Activated CD8-positive, alpha-beta memory T cell treated with anti-CD3 and anti-CD28 coated beads for 1 hour (primary cell): ENCODE measurements at places on chromosomes 5 and 9.

- DNase-seq: no peak
These were observed 194.4 kb upstream of the PTGER4 start for GRCh38 chr5:40485021-40485998.

DNA sequence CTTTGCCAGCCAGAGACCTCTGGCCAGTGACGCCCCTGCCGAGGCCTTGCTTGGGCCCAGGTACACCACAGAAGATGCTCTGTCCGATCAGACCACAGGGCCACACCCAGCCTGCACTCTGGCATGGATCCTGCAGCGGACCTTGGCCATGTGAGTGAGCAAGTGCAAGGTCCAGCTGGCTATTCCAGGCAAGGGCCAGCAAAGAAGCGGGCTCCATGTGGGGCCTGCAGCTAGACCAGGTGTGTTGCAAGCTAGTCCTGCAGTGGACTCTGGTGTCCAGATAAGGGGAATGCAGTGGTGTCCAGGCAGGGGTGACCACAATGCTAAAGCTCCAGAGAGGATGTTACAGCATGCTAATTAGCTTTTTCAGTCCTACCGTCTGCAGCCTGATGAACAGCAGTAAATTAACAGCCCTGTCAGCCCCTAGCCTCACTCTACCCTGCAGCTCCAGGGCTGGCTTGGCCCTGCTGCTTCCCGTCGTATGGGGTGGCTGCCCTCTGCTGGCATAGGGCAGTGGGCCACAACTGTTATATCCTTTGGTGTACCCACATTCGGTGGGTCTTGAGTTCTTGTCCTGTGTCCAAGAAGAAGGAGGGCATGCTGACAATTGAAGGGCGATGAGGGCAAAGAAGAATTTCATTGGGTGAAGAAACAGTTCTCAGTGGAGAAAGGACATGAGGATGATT, 284.5 kb upstream of the POU5F2 start:
- DNase-seq: no peak

DNA sequence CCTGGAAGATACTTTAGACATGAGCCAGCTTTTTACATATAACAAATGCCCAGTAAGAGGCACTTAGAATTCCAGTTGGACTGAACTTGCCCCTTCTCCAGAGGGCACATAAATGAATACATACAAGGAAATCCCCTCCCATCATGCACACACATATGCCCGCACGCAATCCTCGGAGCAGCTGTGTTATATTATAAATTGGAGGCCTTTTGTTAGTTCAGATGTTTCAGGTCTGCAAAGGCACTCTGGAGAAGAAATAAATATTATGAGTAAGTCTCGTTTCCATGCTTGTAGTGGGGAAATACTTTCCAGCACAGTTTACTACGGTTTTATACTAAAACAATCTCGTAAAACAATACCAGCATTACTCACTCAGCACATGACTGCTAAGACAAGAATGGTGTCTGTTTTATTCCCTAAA, 17.6 kb upstream of the MUSK start:
- DNase-seq: no peak

DNA sequence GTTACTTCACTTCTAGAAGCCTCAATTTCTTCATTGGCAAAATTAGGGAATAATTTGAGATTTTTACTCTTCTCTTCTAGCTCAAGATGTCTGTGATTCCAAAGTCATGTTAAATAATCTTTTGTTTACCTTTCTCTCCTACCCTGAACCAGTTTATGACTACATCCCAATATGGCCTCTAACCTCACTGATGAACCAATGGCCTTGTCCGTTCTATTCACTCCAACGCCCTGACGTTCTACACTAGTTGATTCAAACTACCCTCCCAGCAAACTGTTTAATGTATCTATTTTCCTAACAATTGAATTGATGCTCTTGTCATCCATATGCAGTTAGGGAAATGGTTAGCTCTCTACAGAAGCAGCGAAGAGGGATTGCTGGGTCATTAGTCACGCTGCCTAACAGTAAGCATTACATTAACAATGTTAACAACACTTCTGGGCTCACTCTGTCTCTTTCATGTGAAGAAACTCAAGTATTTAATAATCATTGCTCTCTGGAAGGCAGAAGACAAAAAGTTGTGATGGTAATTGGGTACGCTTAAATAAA, 38.0 kb downstream of the RAPGEF1 start:
- no peak for DNase-seq

DNA sequence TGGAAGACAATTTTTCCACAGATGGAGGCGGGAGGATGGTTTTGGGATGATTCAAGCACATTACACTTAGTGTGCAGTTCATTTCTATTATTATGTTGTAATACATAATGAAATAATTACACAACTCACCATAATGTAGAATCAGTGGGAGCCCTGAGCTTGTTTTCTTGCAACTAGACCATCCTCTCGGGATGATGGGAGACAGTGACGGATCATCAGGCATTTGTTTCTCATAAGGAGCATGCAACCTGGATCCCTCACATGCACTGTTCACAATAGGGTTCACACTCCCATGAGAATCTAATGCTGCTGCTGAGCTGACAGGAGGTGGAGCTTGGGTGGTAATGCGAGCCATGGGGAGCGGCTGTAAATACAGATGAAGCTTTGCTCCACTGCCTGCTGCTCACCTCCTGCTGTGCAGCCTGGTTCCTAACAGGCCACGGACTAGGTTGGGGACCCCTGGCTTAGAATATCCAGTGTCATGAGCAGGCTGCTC, 1.6 kb downstream of the STKLD1 start:
- no peak for DNase-seq

GRCh38 chr9:126372716-126373115, 46.1 kb downstream of the MVB12B start:
- DNase-seq: no peak

- DNase-seq: no peak
These were observed 196.6 kb downstream of the MSX2 start for GRCh38 chr5:174920906-174921550.
